ENCODE measurements at places on chromosomes 3 and 15.

DNA sequence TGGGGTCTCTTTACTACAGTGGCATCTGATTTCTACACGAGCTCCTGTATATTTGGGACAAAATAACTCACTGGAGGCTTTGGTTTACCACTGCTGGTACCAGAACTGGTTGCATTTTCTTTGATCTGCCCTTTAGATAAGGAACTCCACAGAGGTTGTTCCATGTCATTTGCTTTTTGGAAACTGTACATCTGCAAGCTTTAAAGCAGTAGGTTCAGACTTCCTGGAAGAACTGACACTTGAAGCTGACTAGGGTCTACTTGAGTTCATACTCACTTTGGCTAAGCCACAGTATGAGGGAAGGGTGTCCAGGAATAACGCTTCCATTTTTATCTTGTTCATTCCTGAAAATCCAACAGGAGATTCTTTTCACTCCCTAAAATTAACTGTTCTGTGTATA, 86.4 kb downstream of the WWTR1 start:
- no peak for DNase-seq

- no peak for DNase-seq
Measured at GRCh38 chr15:84981711-84982300, at the start of gene PDE8A. Gene PDE8A (plus strand): TSS chr15:84981856. CDS start chr15:84982163, 307 bp downstream.

GRCh38 chr3:151124476-151124875, 39.0 kb downstream of the MED12L start:
- DNase-seq: no peak

- no peak for DNase-seq
Measured at GRCh38 chr3:187822402-187822801, 77.1 kb upstream of the BCL6 start.

- DNase-seq: no peak
Measured at GRCh38 chr3:105959851-105960250, 91.0 kb upstream of the CBLB start.

- DNase-seq: no peak
Measured at GRCh38 chr15:34794590-34795206, 651 bp downstream of the ACTC1 start.

GRCh38 chr3:47347217-47347801, 33.5 kb upstream of the PTPN23 start:
- DNase-seq: no peak

GRCh38 chr3:114079761-114080160, 23.2 kb downstream of the QTRT2 start:
- DNase-seq: no peak

- peak; percentile 88 for DNase-seq
Measured at GRCh38 chr3:7682822-7683229, 818.8 kb upstream of the LMCD1 start.

GRCh38 chr15:95734422-95735316, 595.8 kb upstream of the NR2F2 start:
- DNase-seq: no peak

DNA sequence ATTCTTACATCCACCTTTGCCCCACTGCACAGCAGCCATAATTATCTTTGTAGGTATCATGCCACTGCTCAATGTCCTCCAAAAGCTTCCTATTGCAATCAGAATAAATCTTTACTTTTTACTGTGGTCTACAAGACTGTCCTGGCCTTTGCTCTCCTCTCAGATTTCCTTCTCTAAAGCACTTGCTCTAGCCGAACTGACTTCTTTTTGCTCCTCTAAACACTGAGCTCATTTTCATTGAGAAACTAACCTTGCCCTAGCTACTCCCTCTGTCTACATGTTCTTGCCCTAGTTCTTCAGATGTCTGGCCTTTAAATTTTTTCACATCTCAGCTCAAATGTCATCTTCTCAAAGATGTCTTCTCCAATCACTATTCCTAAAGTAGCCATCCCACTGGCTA, 342.8 kb downstream of the TBC1D5 start:
- no peak for DNase-seq

GRCh38 chr3:136114421-136114820, 81.7 kb downstream of the MSL2 start:
- no peak for DNase-seq
